ENCODE measurements at places on chromosomes 3 and 15.

- DNase-seq = no peak
- H3K4me3 ChIP-seq = no peak overlapping the region
- H3K27ac ChIP-seq = no peak overlapping the region
- no peaks in the 10 kb centered on the region for H3K36me3 ChIP-seq
Measured at GRCh38 chr3:88189361-88189810, 39.6 kb downstream of the C3orf38 start.

GRCh38 chr15:71366926-71367325 lies 251.7 kb downstream of the THSD4 start:
- no peak overlapping the region for H3K4me3 ChIP-seq
- H3K36me3 ChIP-seq = no peaks in the 10 kb centered on the region
- no peaks in the 10 kb centered on the region for H3K4me1 ChIP-seq
- no peaks in the 10 kb centered on the region for H3K27me3 ChIP-seq
- DNase-seq = no peak

DNA sequence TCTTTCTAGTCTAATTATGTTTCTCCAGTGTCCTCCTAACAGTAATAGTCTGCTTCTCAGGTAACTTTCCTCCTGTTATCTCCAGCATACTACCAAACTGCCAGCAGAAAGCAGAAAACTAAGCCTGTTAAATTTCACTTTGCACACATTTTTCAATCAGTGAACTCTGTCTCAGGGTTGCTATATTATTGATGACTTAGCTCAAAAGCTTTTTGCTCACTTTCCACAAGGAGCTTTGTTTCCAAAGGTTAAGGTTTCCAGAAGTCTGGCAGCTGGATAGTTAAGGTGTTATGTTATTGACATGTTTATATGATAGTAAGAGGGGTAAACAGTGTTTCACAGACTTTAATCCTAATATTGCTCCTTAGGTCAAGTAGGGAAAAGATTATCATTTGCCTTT lies 5.1 kb downstream of the TRPM7 start:
- no peaks in the 10 kb centered on the region for H3K36me3 ChIP-seq
- H3K4me3 ChIP-seq = no peak overlapping the region
- no peak for DNase-seq
- no peak overlapping the region for H3K27ac ChIP-seq
- peaks cover 50% of the 10 kb centered on the region for H3K4me1 ChIP-seq

DNA sequence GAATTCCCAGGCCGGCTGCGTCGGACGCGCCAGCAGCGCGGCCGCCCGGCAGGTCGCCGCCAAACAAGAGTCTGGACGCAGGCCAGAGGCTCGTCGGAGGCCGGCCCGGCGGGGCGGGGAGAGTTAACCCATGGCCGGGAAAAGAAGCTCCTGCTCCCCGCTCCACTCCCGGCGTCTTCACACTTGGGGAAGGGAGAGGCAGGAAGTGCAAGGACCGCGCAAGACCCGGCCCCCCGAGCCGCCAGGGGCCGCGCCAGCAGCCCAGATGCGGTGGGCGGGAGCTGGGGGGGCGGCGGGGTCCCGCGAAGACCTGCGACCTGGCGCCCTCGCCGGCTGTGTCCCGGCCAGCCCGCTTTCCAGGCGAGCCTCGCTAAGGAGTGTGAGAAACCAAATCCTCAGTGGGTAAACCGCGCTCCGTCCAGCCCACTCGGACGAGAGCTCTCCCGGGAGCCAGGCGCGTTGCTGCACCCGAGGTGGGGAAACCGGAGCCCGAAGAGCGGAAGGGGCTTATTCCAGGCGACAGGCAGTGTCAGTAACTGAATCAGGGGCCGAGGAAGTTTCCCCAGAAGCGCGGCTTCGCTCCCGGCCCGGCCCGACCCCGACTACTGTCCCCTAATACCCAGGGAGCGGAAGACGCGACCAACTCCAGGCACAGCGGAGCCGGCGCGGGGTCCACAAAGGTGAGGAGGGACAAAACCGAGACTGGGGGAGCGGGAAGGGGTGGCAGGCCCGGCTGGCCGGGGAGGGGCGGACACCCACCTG lies 721 bp downstream of the ADAMTS7 start:
- no peaks in the 10 kb centered on the region for H3K27me3 ChIP-seq
- H3K36me3 ChIP-seq = no peaks in the 10 kb centered on the region
- peaks cover 9% of the 10 kb centered on the region for H3K4me1 ChIP-seq
- H3K4me3 ChIP-seq = peak overlapping the region; percentile 74

- H3K27me3 ChIP-seq = no peaks in the 10 kb centered on the region
- no peak for DNase-seq
- H3K4me1 ChIP-seq = no peaks in the 10 kb centered on the region
- H3K27ac ChIP-seq = no peak overlapping the region
- H3K4me3 ChIP-seq = no peak overlapping the region
- no peaks in the 10 kb centered on the region for H3K36me3 ChIP-seq
Measured at GRCh38 chr3:159818399-159818798, 170.2 kb upstream of the IL12A start.

- H3K27me3 ChIP-seq = no peaks in the 10 kb centered on the region
- no peaks in the 10 kb centered on the region for H3K36me3 ChIP-seq
- no peak overlapping the region for H3K4me3 ChIP-seq
- peak; percentile 67 for DNase-seq
- H3K27ac ChIP-seq = no peak overlapping the region
Measured at GRCh38 chr3:127089486-127090145, 103.3 kb upstream of the PRR23E start.

DNA sequence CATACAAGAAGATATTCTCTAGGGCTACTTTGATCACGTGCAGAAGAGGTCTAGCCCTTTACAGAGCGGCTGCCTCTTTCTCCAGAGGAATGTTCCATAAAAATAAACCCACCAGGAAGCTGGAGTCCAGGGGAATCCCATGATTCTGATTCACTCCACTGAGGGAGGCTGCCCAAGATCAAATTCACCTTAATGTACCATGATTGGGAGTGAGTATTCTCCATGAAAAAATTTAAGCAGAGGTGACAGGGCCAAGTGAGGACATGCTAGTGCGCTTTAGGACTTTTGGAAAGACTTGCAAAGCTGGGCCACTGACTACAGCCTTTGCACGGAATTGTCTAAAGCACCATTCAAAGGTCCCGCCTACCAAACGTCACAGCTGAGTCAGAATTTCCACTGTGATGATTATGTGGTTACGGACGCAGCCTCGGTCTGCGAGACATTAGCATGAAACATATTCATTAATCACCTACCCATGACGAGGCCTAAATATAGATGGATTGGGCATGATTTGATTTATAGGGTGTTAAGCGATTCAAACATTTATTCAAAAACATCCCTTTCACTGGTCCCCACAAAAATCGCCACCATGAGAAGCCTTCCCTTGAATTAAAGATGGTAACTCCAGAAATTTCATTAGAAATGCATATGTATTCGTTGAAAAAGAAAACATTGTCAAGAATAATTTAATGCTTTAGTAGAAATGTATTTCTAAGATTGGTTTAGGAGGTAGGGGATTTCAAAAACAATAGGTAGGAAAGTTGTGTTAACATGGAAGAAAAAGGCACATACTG lies 152.6 kb downstream of the GREM1 start:
- H3K4me1 ChIP-seq = no peaks in the 10 kb centered on the region
- no peaks in the 10 kb centered on the region for H3K27me3 ChIP-seq
- no peak overlapping the region for H3K4me3 ChIP-seq
- no peak for DNase-seq
- no peaks in the 10 kb centered on the region for H3K36me3 ChIP-seq

DNA sequence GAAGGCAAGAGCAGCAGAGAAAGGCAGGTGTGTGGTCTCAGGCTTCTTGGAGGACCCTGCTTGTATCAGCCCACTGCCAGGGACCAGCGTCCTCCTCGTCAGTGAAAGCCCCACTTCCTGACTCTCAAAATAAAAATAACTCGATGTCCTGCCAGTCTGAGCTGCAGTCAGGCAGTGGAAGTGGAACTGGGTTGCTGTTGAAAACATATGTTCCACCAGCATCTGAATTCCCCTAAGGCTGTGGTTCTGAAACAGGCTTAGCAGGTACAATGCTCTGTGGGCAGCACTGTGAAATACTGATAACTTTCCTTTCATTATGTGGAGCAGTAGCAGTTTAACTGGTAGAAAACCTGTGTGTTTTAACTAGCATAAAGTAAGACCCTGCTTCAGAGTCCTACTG lies 121.6 kb upstream of the EIF1B start:
- H3K4me3 ChIP-seq = no peak overlapping the region
- no peaks in the 10 kb centered on the region for H3K27me3 ChIP-seq
- no peaks in the 10 kb centered on the region for H3K4me1 ChIP-seq
- DNase-seq = no peak

- H3K4me1 ChIP-seq = no peaks in the 10 kb centered on the region
- H3K4me3 ChIP-seq = no peak overlapping the region
- DNase-seq = no peak
- H3K27ac ChIP-seq = no peak overlapping the region
- H3K27me3 ChIP-seq = no peaks in the 10 kb centered on the region
Measured at GRCh38 chr3:124653797-124654469, 76.3 kb upstream of the UMPS start.

DNA sequence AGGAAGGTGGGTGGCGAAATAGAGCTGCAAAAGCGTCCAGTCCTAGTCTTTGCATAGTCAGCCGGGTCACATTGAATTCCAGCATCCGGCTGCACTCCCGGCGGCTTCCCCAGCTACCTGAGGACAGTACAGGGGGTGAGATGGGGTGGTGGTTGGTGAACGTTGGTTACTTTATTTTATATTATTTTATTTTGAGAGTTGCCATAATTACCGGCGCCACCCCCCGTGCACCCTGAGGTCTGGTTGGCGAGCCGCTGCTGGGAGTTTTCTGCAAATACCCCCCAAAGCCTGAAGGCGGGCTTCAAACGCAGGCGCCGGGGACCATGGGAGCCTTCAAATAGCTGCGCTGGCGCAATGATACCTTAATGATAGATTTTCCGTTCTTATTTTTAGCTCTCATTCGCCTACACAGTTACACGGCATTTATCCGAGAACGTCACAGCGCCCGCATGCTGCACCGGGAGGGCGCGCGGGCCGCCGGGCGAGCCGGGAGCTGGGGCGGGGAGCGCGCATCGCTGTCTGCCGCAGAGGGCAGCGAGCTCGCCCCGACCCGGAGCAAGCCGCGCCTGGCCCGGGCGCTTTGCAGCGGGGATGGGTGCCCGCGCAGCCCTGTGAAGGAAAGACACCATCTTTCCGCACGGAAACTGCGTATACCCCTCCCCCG lies 756 bp upstream of the RASGRF1 start:
- peaks cover 13% of the 10 kb centered on the region for H3K4me1 ChIP-seq
- no peak overlapping the region for H3K27ac ChIP-seq
- H3K4me3 ChIP-seq = peak overlapping the region; percentile 33
- H3K27me3 ChIP-seq = no peaks in the 10 kb centered on the region
- no peak for DNase-seq
- no peaks in the 10 kb centered on the region for H3K36me3 ChIP-seq

- H3K4me3 ChIP-seq = no peak overlapping the region
- no peak overlapping the region for H3K27ac ChIP-seq
- H3K36me3 ChIP-seq = no peaks in the 10 kb centered on the region
- no peaks in the 10 kb centered on the region for H3K27me3 ChIP-seq
- DNase-seq = no peak
- H3K4me1 ChIP-seq = no peaks in the 10 kb centered on the region
Measured at GRCh38 chr3:15055019-15055557, 10.0 kb downstream of the MRPS25 start.

DNA sequence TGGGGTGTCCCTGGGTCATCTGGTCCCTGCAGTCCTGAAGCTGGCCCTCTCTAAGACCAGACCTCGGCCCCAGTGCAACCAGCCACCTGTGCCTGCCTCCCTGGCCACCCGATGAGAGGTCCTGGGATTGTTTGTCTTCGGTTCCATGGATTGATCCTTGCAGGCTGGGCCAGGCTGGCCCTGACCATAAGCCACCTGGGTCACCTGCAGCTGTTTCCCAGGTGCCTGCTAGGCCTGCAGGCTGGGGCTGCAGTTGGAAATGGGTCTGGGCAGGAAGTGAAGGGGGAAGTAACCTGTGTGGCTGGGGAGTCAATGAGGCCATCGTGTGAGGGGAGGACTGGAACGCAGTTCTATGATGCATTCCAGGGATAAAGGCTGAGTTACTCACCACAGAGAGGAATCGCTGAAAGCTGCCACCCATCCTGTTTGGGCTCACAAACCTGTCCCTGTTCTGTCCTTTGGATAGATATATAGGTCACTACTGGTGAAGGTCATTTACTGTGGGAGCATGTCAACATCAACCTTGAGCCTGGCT lies 30.9 kb upstream of the VPS8 start:
- DNase-seq = no peak
- no peak overlapping the region for H3K27ac ChIP-seq
- H3K36me3 ChIP-seq = no peaks in the 10 kb centered on the region
- H3K27me3 ChIP-seq = no peaks in the 10 kb centered on the region

GRCh38 chr3:165336786-165337185 lies 140.6 kb upstream of the SLITRK3 start:
- H3K36me3 ChIP-seq = no peaks in the 10 kb centered on the region
- H3K27ac ChIP-seq = no peak overlapping the region
- no peaks in the 10 kb centered on the region for H3K27me3 ChIP-seq

GRCh38 chr3:179000144-179000543 lies 71.5 kb downstream of the ZMAT3 start:
- no peak overlapping the region for H3K4me3 ChIP-seq
- H3K27ac ChIP-seq = no peak overlapping the region
- H3K4me1 ChIP-seq = no peaks in the 10 kb centered on the region
- no peak for DNase-seq

DNA sequence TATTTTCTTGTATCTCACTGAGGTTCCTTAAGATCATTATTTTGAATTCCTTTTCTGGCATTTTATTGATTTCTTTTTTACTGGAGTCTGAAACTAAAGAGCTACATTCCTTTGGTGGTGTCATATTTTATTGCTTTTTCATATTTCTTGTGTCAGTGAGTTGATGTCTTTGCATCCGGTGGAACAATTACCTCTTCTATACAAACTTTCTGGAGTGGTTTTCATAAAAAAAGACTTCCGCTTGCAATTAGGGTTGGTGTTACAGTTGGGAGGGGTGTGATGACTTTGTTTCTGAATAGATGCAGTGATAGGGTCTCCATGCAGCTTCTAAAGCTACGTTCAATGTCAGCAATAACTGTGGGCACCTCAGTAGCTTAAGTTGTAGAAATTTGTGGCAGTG lies 181.7 kb downstream of the LPP start:
- DNase-seq = no peak
- no peaks in the 10 kb centered on the region for H3K27me3 ChIP-seq
- H3K27ac ChIP-seq = no peak overlapping the region

Data from tibial nerve (tissue), 4 donors.